GM12878 (cell line): ENCODE measurements at places on chromosomes 13 and 19. TPM values are rescaled to one million over a fixed set of nuclear protein-coding genes. Genes with fewer than 3 reads are reported as not detected.

- no peak for DNase-seq
These were observed 371.4 kb downstream of the UQCRFS1 start for GRCh38 chr19:28841531-28841930.

ZNF613 gene
- 4.7 and 5.4 TPM in 2 replicates for total RNA-seq

DNA sequence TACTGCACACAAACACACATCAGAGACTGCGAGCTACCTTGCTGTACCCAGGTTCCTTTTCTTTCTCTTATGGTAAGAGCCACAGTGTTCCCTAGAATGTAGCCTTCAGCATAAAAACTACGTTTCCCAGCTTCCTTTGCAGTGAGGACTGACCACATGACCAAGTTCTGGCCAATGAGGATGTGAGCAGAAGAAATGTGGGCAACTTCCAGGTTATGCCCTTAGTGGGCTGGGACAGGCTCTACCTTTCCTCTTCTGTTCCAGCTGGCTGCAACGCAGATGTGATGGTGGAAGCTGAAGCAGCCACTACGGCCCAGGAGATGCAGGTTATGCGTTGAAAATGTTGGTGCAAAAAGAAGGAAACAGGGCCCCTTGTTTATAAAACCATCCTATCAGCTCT, 27.5 kb downstream of the VRK3 start:
- peak; percentile 26 for DNase-seq

GRCh38 chr19:9878511-9879196, 43.5 kb downstream of the PIN1 start:
- DNase-seq = no peak

DNA sequence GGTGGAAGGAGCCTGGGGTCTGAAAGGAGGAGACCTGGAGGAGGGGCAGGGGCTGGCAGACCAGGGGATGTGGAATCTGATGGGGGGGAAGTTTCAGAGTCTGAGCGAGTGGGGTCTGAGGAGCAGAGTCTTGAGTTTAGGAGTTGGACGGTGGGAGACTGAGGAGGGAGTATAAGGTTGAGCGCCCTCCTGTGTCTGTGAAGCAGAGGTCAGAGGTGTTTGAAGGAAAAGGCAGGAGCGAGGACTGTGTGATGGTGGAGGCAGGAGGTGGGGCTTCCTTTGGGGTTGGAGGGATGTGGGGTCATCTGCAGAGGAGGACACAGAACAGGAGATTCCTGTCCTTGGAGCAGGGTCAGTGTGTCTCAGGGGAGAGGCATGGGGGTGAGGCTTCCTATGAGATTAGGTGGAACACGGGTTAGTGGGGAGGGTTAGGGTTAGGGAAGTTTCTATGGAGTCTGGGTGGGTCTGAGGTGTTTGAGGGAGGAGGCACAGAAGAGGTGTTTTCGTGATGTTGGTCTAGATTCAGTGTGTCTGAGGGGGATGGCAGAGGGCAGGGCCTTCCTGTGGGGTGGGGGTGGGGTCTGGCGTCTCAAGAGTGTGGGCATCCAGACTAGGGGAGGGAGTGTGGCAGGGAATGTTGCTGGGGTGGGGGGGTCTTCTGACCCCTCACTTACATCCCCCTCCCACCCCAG, 8.3 kb downstream of the RYR1 start:
- no peak for DNase-seq

DNA sequence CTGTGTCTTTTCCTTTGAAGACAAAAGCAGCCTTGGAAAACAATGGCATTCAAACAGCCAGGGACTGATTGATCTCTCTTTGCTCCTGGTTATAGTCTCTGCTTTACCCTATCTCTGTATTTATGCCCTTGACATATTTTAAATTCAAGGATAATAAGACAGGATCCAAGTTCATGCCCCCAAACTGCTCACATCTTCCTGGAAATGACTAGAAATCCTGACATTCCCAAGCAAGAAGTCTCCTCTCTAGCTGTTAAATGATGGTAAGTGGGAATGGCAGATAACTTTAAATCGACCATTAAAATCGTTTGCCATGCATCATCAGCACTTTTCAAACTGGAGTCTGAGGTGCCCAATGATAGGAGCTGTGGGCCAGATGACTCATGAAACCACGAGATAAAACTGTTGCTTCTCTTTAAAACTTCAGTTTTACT, 435.6 kb downstream of the FOXO1 start:
- no peak for DNase-seq
